Activated CD4-positive, alpha-beta T cell treated with anti-CD3 and anti-CD28 coated beads for 36 hours (primary cell): ENCODE measurements at places on chromosomes 1 and 21. TPM values are rescaled to one million over a fixed set of nuclear protein-coding genes. Genes with fewer than 3 reads are reported as not detected.

GRCh38 chr1:152577168-152577567 is 3.1 kb downstream of the LCE3D start:
- peak; percentile 47 for DNase-seq

DNA sequence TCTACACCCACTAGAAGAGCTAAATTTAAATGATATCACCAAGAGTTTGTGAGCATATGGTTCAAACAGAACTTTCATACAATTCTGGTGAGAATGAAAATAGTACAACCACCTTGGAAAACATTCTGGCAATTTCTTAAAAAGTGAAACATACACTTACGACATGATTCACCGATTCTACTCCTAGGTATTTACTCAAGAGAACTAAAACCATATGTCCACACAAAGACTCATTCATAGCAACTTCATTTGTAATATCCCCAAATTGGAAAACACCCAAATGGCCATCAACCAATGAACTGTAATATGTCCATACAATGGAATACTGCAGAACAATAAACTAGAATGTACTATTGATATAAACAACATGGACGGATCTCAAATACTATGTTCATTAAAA is 51.2 kb upstream of the ADAM30 start:
- no peak for DNase-seq

DNA sequence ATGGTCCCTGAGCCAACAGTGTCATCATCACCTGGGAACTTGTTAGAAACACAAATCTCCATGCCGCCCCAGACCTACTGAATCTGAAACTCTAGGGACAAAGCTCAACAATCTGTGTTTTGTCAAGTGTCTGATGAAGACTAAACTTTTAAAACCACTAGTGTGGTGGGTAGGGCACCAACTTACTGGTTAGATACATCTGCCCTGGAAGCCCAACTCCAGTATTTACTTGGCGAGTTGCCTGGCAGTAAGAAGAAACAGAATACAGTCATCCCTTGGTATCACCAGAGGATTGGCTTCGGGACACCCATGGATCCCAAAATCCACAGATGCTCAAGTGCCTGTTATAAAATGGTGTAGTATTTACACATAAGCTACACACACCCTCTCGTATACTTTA is 367.9 kb upstream of the DUSP10 start:
- DNase-seq: no peak

DNA sequence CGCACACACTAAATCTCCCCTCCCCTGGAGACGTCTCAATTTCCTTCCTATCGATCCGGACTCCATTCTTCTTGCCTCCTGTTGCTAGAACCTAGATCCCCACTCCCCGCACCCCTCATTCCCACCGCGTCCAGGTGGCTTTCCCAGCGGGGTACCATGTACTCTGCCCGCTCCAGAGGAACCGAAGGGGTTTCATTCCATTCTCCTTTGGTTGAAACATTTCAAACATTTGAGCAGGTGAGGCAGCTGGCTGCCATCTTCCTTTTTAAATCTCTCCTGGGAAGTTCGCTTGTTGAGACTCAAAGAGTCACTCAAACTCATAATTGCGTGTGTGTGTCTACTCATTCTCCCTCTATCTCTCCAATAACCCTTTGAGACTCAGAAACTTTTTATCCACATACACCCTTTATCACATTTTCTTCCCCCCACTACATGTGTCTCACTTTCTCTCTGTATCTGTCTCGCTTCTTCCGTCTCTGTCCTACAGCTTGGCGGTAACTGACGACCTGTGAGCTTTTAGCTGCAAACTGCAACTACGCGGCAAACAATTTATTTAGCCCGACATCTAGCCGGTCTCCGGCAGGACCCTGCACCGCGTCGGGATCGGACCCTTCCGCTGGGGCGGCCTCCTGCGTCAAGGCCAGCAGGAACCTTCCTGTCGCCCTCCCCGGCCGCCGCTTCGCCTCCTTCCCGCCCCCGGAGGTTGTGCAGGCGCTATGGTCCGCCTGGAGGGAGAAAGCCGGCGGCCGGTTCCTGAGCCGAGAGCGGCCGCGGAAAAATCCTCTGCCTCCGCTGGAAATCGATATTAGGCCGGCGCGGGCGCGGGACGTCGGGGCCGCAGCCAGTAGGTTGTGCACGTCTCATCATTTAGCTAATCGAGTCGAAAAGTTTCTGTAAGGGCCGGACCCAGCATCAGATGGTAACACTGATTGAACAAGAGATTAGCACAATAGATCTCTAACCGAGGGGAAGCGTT is 3.0 kb upstream of the FOXD3 start:
- DNase-seq: no peak

Gene UBL4B
- total RNA-seq: not detected
